Eye (tissue), 1 donor: ENCODE measurements at places on chromosomes 11 and 22.
A peak's percentile ranks its signal among the peaks of the same experiment; 100 is the strongest.

DNA sequence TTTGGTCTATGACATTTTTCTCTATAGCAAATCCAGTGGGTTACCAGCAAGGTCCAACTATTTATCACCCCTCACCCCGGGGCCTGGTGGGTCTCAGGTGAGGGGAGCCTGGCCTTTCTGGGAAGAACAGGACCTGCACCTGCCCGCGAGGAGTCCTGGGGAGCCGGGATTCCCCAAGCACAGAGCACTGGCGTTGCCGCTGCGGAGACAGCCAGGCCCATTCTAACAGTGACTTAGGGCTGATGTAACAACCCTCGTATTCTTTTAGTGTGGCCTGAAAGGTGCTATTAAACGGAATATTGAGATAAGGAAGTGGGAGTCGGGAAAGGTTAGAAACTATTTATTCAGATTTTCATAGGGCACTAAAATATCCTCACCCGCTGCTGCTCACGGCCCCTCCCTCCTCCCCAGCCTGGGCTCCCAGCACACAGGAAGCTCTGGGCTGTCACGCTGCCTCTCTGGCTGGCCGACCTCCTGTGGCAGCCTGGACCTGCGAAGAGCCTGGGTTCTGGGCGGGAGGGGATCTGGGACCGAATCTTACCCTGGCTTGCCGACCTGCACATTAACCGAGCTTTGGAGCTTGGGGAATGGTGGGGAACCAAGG is 141.2 kb downstream of the MIAT start:
- DNase-seq, result no peak

- DNase-seq, result peak; percentile 89
These were observed 167.0 kb upstream of the RASSF10 start for GRCh38 chr11:12841946-12842630.

DNA sequence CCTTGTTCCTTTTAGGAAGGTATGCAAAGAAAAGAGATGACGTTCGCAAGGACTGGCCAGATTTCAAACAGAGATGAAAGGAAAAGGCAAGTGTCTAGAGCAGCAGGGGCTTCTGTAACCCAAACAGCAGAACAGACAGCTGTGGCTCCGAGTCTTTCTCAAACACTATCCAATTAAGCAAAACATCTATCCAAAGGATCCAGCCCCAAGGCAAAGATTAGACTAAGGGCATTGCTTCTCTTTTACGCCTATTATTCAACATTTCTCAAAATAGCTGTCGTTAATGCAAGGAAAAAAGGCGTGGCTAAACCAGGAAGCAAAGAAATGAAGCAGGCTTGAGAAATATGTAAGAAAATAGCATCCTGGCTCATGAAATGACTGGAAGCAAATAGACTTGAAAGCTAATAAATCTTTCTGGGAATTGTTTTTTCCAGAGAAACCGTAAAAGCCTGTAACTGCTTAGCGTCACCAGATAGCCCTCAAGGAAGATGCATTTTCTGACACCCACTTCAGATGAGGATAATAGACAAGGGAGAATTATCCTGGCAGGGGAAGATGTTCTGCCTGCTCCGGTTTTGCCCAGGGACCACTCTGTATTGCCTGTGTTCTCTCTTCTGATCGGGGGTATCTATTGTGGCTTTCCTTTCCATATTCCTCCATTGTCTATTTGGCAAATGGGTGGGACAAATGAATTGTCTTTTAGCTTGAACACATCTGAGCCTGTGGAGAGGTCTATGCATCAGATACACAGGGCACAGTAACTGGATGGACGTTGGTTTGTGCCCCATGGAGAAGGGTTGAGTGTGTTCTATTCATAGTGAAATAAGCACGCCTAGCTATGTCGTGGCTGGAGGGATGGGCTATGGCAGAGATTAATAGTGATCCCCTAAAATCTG is 20.2 kb downstream of the C11orf96 start:
- peak; percentile 58 for DNase-seq

GRCh38 chr11:126523441-126524205 is 168.1 kb downstream of the ST3GAL4 start:
- no peak for DNase-seq

GRCh38 chr22:34490886-34491285 is 570.6 kb upstream of the LARGE1 start:
- no peak for DNase-seq

GRCh38 chr22:48258064-48258701 is 1495.7 kb downstream of the TBC1D22A start:
- peak; percentile 62 for DNase-seq

GRCh38 chr11:12897390-12897789 is 111.7 kb upstream of the RASSF10 start:
- no peak for DNase-seq

GRCh38 chr11:78654071-78654470 is 79.4 kb upstream of the NARS2 start:
- peak; percentile 39 for DNase-seq

GRCh38 chr11:6625832-6626420 is 6.7 kb upstream of the TPP1 start:
- DNase-seq, result no peak

DNA sequence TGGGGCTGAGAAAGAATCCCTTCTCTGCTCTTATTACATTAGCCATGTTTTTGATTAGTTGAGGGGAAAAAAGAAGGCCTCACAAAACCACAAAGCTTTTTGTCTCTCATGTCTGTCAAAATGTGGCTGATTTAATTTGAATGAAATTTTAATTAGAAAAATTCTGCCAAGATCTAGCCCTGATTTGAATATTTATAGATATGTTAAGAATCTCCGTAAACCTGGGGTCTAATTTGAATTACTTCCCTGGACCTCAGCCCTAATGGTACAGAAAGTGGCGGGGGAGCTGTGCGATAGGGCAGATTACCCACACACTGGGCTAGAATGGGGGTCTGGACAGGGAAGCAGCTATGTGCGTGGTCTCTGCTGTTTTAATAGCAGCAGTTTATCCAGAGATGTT is 141.3 kb upstream of the TTC12 start:
- no peak for DNase-seq

DNA sequence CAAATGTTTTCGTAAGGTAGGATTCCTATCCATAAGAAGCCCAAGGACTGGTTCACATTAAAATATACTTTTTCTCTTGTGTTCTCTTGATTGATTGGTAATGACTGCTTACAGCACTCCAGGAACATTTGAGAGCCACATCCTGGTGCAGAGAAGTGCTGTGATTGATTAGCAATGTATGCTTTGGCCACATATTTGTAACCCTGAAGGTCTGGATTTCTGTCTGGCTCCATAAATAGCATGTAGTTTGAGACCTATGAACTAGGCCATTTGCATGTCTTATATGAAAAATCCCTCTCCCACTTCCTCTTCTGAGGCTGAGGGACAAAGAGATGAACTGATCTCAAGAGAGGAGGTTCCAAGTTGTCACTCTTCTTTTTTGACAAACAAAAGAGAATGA is 49.3 kb upstream of the CD44 start:
- no peak for DNase-seq

DNA sequence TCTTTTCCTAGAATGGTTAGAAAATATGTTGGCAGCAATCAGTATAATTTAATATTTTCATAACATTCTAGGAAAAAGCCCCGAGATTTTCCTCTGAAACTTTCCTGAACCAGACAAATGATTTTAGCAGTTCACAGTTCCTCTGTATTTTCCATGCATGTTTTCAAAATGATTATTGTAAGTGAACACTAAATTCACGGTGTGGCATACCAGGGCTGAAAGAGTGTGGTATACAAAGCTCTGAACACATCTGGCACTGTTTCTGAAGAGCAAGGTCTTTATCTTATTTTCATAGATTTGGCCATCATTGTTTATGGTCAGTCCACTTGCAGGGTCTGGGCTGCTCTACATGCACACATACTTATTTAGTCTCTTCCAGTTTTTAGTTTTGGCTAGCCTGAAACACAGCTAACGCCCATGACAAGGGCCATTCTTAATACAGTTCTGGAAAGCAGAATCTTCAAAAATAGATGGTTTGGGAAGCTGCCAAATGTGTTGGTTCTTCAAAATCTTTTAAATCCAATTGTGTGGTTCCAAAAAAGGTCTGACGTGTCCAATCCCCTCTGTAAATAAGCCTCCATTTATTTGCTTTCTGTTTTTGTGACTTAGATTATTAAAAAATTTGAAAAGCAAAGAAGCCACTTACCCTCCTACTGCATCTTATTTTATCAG is 7.9 kb upstream of the GAB2 start:
- peak; percentile 9 for DNase-seq

GRCh38 chr11:118956094-118956846 is at the start of gene UPK2:
Gene UPK2, plus strand, starts transcription at chr11:118956298. Its CDS starts 53 bp downstream, at chr11:118956351.
- DNase-seq, result peak; percentile 93

- DNase-seq, result no peak
These were observed 4.8 kb downstream of the P4HA3 start for GRCh38 chr11:74306435-74307175.

DNA sequence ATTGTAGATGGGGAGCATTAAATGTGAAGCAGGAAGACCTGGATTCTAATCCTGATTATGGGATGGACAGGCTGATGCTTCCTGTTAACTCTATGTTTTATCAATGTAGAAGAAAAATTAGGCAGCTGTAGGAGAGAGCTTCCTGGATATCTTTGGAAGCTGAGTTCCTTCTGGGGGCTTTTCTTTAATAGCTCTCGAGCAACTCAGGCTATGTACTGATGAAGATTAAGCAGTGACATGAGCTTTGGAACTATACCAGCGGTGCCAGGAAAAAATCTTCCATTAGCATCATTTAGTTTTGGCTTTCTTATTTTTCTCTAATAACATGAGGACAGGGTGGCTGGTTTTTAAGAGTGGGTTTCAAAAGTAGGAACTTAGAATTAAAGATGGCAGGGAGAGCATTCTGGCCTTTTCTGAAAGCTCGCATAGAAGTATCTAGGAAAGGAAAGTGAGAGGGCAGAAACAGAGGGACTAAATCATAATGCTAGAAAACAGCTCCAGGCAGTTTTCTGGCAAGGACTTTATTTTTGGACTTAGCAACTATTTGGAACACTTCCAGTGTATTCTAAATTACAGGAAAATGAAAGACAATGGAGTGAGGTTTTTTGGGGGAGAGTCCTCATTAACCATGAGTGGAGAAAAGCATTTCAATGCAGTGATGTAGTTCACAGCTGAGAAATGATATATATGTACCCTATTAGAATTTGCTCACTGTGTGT is 69.2 kb upstream of the RRM1 start:
- DNase-seq, result peak; percentile 51

DNA sequence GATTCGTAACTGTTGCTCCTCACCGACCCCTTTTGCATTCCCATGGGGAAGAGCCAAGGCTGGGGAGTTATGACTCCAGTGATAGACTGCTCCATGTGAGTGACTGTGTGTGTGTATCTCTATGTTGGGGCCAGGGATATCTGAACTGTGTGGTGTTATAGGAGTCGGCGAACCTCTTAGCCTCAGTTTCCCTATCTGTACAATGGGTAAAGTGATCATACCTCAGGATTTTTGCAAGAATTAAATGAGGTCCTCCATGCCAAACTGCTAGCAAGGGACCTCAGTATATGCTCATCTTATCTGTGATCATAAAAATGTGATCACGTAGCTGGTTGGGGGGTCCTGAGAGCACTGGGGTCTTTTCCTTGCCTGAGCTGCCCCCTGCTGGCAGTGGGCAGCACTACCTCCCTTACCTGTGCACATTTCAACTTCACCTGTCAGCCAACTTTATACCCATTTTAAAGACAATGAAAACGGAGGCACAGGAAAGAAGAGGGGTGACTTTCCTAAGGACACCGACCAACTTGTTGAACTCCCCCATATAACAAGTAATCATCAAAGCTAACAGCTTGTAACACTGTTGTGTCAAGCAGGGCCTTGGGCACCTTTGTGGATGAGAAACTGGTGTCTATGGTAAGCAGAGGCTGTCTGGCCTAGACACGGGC is 1.4 kb upstream of the DPP3 start:
- peak; percentile 62 for DNase-seq

DNA sequence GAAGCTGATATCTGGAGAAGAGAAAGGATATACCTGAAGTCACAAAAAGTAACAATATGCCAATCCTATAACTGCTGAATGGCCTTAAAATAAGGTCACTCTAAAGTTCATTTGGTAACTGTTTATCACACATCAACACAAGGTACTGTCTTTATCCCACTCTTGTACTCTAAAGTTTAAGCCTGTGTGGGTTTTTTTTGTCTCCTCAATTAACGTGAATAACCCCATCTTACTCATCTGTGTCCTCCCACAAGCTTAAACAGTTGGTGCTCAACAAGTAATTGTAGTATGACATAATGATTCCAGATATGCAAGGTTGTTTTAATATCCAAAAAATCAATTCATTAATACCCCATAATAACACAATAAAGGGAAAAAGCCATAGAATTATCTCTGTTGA is 42.1 kb downstream of the PAK1 start:
- DNase-seq, result no peak

- peak; percentile 58 for DNase-seq
These were observed 16.7 kb upstream of the ZC3H12C start for GRCh38 chr11:110076371-110076965.

- DNase-seq, result no peak
These were observed 61.6 kb upstream of the CARD18 start for GRCh38 chr11:105201166-105201565.

- DNase-seq, result no peak
These were observed 48.9 kb downstream of the RTL6 start for GRCh38 chr22:44449061-44449682.

- DNase-seq, result peak; percentile 67
These were observed 93.2 kb downstream of the LRRC32 start for GRCh38 chr11:76577226-76577920.

- DNase-seq, result no peak
These were observed 7.4 kb upstream of the CDC42BPG start for GRCh38 chr11:64851831-64852351.

GRCh38 chr11:82999232-82999631 is 72.5 kb downstream of the RAB30 start:
- DNase-seq, result no peak

- DNase-seq, result peak; percentile 43
These were observed 35.3 kb upstream of the FZD4 start for GRCh38 chr11:86990515-86990914.

DNA sequence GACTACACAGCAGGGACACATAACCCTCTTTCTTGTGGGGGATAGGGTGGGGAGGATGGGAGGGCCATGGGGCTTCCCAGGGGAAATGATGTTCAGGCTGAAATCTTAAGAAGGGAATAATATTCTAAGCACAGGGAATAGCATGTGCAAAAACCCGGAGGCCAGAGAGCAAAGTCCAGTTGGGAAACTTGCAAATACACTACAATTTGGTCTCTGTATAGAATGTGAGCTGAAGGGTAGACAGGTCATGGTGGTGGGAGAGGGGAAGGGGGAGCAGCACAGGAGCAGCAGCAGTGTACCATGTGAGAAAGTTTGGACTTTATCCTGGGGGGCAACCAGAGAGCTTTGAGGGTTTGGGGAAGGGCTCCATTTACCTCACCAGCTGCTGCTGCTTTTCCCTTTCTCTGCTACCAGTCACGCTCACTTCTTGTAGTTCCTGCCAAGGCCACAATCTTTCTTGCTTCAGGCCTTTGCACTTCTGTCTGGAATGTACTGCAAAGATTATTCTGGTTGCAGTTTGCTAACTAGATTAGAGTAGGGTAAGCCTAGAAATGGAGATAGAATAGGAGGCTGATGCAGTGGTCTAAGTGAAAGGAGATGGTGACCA is 43.0 kb downstream of the KREMEN1 start:
- no peak for DNase-seq

DNA sequence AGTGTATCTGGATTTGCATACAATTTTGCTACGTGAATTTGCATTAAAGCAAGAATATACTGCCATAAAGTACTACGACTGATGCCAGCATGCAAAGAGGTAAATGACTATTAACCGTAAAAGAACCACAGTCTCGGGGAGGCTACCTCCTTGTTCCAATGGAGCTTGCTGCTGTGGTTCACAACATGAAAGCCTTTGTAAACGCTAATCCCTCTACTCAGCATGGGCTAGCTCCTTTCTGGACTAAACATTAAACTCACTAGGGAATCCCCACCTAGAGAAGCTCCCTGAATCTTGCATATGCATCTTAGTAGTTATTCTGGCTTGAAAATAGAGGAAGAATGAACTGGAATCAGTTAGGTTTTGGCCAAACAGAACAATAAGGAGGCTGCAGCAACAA is 60.5 kb upstream of the ARHGAP32 start:
- DNase-seq, result peak; percentile 25
